ENCODE measurements at places on chromosomes 11 and 22.
A peak's percentile ranks its signal among the peaks of the same experiment; 100 is the strongest.

- no peak for DNase-seq
Observed at GRCh38 chr11:2267306-2267850, 3.0 kb downstream of the ASCL2 start.

GRCh38 chr11:71212871-71213559 is 39.4 kb downstream of the SHANK2 start:
- no peak for DNase-seq

DNA sequence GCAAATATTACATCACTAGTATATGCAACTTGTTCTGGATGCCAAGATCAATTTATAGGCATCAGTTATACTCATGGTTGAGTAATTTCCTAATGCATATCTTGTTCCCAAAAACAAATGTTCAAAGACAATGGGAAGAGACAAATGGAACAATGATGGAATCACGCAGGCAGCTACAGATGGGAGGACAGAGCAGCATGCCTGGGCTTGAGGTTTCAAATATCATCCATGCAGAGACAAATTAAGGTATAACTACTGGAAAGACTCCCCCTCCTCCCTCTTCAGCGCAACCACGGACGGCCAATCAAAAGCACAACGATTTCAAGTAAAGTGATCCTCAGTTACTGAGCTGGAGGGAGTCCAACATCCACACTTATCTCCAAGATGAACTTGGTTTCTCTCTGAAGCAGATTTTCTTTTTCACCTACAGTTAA is 106.8 kb downstream of the CCDC83 start:
- DNase-seq = no peak

DNA sequence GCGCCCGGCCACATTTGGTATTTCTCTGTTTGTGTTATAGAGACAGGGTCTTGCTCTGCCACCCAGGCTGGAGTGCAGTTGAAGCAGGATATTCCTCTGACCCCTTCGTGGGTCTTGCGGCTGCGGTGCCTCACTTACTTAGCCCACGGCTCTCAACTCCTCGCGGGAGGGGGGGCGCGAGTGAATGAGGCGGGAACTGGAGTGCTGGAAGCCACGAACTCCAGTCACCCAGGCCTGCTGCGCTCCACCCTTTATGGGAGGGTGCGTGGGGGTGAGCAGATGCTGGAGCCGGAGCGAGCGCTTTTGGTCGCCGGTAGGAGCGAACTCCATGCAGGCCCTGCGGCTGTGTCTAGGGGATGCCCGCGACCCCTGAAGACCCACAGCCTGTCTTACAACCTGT is 1.8 kb downstream of the C11orf54 start:
- peak; percentile 56 for DNase-seq

GRCh38 chr22:47002692-47003091 is 240.2 kb downstream of the TBC1D22A start:
- DNase-seq = no peak

Measured in right cardiac atrium (tissue), 5 donors.